ENCODE measurements at places on chromosomes 16 and 17. TPM values are rescaled to one million over a fixed set of nuclear protein-coding genes. Genes with fewer than 3 reads are reported as not detected.

The MTSS2 gene
- 31.7 TPM for total RNA-seq

The TNRC6A gene
- 40.2 TPM for total RNA-seq

The DNAAF8 gene
- 0.48 TPM for total RNA-seq

The MRPL28 gene
- total RNA-seq = 127 TPM

The PRAC2 gene
- total RNA-seq = not detected

The CD19 gene
- total RNA-seq = not detected

The MT4 gene
- not detected for total RNA-seq

The HASPIN gene
- total RNA-seq = 7.8 TPM

The BTBD17 gene
- total RNA-seq = not detected

The RNF135 gene
- 9.1 TPM for total RNA-seq

The XYLT1 gene
- 0.98 TPM for total RNA-seq

The RIPOR1 gene
- 62.6 TPM for total RNA-seq

The SPATA22 gene
- not detected for total RNA-seq

The KCNJ12 gene
- total RNA-seq = 0.33 TPM

The SLC26A11 gene
- 18.9 TPM for total RNA-seq

The REXO5 gene
- 7.2 TPM for total RNA-seq

The TNFSF12 gene
- total RNA-seq = 16.7 TPM

The KRT17 gene
- total RNA-seq = not detected

All from vein endothelial cell (primary cell).